A549 treated with DMSO at 1 μM for 4 hours (cell line): ENCODE measurements at places on chromosomes 12 and 14. TPM values are rescaled to one million over a fixed set of nuclear protein-coding genes. Genes with fewer than 3 reads are reported as not detected.

Gene GPR132
- 0.41 to 0.71 TPM (median 0.67 TPM) in 5 replicates for total RNA-seq

Gene TCL1B
- total RNA-seq = not detected in 5 replicates

Gene CCER1
- not detected in 5 replicates for total RNA-seq

Gene PLA2G1B
- total RNA-seq = not detected in 5 replicates
